ENCODE measurements at places on chromosomes 5 and 9.

DNA sequence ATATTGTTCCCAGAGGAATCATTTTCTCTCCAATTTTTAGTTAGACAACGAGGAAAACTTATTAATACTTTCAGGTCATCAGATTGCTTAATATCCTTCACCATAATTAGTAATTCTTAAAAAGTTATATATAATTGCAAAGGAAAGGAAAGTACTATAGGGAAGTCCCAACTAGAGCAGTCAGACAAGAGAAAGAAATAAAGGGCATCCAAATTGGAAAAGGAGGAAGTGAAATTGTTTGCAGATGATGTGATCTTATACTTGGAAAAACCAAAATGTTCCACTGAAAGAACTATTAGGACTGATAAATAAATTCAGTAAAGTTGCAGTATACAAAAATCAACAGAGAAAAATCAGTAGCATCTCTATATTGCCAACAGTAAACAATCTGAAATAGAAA, 223.5 kb upstream of the MEF2C start:
- DNase-seq: no peak

GRCh38 chr5:158086856-158087255, 227.9 kb upstream of the CLINT1 start:
- DNase-seq: no peak

- DNase-seq: no peak
Observed at GRCh38 chr5:132896685-132897084, 23.2 kb downstream of the LEAP2 start.

- DNase-seq: no peak
Observed at GRCh38 chr5:15001517-15001916, 129.9 kb upstream of the ANKH start.

GRCh38 chr9:81035171-81035570, 654.2 kb downstream of the TLE1 start:
- no peak for DNase-seq

- DNase-seq: no peak
Observed at GRCh38 chr5:40826489-40827187, 8.4 kb downstream of the RPL37 start.

DNA sequence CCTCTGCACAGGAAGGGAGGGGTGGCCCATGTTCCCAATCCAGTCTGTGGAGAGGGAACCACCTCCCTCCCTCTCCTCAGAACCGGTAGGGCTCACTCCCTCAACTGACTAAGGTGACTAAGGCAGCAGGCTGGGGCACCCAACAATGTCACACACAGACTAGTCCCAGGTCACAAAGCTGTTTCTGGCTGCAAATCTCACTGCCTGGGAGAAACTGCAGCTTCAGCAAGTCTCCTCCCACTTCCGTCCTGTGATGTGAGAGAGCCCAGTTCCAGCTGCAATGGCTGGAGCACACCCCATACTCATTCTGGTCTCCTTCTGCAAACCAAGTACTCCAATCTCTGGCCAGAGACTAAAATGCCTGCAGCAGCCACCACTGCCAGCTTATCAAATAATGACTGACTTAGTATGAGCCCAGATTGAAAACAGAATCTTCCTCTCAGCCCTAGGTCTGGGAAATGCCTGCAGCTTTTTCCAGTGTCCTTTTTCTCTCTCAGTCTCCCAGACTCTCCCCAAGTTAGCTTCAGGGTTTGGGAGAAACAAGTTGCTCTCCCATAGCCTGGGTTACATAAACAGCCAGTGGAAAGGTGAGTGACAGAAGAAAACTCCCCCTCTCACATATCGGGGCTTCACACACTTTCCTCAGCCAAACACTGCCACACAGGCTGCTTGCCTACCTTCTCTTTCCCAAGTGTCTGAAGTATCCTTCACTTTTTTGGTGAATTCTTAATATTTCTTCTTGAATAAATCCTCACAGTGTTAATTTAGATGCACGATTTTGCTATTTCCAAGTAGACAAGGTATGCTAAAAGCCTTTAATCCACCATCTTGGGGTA, 247.4 kb upstream of the RASA1 start:
- DNase-seq: no peak

DNA sequence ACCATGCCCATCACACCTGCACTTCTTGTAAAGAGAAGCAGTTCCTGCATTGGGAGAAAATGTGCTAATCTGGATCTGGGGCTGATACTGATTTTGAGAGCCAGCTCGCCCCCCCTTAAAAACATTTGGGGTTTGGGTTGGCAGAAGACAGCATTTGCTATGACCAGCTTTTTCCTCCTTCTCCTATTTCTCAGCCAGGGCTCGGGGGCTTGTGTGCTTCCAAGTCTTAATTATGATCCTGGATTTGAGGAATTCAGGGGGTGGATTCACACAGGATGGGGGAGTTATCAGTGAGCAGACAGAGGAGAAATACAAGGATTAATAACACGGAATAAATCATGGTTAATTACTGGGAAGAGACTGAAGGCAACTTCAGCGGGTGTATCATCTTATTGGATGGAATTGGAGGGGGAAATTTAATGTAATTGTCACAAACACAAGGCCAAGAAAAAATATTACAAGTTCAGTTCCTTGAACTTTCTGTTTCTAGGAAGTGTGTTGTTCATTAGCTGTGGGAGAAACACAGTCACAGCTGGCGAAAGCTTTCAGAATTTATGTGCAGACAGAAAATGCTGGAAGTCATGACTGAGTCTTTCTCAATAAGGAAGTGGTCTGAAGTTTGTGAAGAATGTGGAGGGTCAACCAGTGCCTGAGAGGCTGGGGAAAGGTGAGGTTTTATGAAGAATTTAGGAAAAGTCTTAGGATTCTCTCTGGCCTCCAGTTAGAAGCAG, 15.3 kb downstream of the C9orf152 start:
- DNase-seq: no peak

GRCh38 chr5:148033134-148033533, 30.6 kb upstream of the SPINK5 start:
- no peak for DNase-seq

DNA sequence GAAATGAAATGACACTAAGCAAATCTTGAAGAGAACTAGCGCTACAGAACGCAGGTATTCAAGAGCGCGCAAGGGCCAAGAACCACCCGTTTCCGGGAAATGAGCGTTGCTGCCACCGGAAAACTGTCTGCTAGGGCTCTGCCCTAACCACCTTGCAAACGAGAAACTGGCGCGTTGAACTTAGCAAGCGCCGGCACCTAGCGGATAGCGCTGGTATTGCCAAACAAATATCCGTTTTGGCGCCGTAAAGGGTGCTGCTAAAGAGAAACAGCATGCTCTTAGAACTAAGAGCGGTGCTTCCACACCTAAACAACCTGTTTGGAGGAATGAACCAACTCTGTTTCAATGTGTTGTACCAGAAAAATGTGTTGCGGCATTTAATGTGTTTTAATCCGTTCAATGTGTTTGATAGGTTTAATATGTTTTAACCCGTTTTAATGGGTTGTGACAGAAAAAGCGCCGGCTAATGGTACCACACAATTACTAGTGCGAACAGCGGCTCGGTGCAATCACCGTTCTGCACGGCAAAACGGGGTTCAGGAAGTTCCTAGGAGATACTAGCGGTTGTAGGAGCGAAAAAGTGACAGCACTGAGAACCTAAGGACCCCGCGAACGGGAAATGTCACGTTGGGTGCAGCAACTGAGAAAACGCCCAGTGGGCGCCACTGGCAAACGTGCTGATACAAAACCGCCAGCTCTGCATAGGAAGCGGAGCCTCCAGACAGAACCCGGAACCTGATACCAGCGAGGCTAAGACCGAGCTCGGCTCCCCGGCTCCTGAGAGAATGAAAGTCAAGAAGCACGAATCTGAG, at the start of gene ANXA2R:
ANXA2R (minus strand) TSS at position 33 of the 812 bp plus-strand sequence. CDS start 273 bp downstream, outside the sequence.
- peak; percentile 97 for DNase-seq

DNA sequence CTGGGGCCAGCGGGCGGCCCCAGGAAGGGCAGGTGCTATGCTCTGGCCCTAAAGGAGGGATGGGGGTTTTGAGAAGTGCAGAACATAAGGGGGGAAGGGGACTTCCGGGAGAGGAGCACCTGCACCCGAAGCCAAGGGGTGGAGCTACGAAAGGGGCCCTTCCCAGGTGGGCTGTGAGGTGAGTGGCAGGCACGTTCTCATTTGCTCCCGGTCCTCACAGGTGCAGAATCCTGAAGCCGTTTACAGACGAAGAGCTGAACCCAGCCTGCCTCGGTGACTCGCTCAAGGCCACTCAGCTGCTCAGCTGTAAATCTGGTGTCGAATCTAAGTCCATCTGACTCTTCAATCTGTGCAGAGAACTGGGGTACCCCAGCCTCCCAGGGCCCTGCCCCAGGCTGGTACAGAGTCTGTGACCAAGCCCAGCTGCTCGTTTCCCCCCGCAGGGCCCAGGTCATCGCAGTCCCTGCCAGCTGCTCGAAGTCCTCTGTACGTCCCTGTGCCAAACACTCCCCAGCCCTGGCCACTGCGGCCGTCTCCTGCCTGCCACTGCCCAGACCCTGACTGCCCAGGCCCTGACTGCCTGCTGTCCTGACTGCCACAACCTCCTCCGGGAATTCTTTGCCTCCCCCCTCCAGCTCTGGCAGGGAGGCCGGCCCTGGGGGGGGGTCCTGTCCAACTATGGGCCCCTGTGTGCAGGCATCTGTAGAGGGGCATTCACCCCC, 53.8 kb upstream of the RXRA start:
- no peak for DNase-seq

- DNase-seq: no peak
Observed at GRCh38 chr9:102985162-102985895, 9.8 kb upstream of the CYLC2 start.

DNA sequence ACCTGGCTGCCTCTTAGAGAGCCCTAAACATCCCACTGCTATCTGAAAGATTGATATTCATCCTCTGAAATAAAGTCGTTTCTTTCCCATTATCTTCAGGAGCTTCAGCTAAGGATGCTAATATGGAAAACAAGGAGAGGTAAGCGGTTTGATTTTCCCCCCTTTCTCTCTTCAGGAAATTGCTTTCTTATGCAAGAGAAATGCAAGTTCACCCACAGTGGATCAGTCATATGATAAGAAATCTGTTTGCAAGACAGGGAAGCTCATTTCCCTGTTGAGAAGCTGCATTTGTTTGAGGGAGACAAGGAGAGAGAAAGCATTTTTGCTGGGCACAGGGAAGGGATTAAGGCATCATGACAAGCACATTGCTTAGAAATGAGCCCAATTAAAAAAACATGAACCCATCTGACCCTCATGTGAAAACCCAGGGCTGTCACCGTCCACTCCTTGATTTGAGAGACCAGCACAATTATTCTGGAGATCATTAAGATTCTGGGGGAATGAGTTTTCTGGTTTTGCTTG, 53.7 kb upstream of the BOD1 start:
- DNase-seq: no peak

GRCh38 chr5:153860195-153860886, 178.4 kb downstream of the FAM114A2 start:
- no peak for DNase-seq

DNA sequence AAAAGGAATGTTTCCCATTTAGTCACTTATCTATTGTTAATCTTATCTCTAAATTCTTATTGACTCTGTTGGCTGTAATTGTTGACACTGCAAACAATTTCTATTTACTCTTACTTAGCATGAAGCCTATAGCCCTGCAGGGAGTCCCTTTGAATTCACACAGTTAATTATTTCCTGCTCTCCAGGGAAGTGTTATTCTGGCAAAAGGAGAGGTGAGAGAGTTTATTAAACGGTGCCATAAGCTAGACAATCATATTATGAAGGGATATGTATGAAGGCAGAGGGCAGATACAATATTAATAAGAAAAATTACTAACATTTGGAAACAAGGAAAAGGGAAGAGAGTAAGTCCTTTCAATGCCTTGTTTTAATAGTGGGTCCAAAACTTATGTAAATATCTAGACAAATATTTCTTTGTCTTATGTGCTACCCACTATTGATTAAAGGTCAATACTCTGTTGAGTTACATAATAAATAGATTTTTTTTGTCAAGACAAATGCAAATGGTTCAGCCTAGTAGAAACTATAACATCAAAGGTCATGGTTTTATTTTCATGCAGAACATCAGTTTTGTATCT, 107.1 kb downstream of the CDH18 start:
- DNase-seq: no peak

- DNase-seq: no peak
Observed at GRCh38 chr9:389758-390157, 175.1 kb downstream of the DOCK8 start.

- DNase-seq: no peak
Observed at GRCh38 chr9:110370315-110370714, 32.7 kb upstream of the TXNDC8 start.

DNA sequence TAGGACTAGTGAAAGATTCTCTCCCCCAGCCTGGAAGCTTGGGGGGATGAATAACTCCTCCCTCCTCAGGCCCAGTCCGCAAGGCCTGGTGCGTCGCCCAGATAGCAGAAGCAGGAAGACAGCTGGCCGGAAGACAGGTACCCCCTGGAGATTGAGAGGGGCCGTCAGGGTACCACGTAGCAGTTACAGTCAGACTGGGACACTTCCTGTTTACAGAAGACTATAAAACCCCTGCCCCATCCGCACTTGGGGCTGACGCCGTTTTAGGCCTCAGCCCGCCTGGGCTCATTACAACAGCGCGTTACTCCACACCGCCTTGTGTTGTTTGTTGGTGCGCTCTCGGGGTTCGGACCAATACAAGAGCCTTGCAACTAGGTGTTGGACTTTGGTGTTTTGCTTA, 15.4 kb downstream of the SEMA6A start:
- DNase-seq: no peak

- DNase-seq: no peak
Observed at GRCh38 chr9:124260769-124261603, 3.2 kb downstream of the NEK6 start.

- DNase-seq: no peak
Observed at GRCh38 chr5:59491945-59492344, 401.6 kb downstream of the PDE4D start.

DNA sequence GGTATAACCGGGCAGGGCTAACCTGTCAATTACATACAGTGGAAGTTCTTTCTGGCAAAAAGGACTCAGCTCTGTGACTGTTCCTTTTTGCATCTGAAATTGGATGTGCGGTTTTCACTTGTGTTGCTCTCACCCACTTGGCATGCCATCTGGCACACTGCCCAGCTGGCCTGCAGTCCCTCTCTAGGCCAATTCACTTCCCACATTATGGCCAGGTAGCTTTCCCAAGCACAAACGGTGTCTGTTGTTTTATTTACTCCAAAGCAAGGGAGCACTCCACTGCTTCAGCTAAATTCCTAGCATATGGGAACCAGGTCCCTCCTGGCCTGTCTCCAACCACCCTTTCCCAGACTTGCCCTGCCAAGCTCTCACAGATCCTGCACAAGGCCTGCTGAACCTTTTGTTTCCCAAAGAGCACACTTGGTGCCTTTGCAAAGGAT, 132.5 kb downstream of the SEMA6A start:
- peak; percentile 56 for DNase-seq

GRCh38 chr5:120158211-120158610, 305.9 kb upstream of the PRR16 start:
- no peak for DNase-seq

DNA sequence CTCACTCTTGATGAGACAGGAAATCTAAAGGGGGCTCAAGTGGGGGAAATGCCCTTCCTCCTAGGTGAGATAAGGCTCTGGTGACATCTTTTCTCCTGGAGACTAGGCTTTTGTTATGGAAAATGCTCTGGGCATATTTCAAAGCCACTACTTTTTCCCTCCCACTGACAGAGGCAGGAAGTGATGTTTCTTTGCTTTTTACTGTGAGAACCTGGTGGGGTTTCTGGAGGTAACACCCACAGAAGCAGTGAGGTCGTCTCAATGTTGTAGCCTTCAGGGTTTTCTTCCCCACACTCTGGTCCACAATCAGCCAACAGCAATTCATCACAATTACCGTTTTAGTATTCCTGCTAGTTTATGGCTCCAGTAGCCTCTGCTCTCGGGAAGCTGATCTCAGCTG, 41.4 kb upstream of the FAM240B start:
- DNase-seq: no peak
